ENCODE measurements at places on chromosomes 5 and 9.

- DNase-seq = peak; percentile 66
These were observed 18.7 kb upstream of the PTPDC1 start for GRCh38 chr9:94065535-94065961.

GRCh38 chr9:93254806-93255493 lies 71.0 kb downstream of the WNK2 start:
- no peak for DNase-seq

DNA sequence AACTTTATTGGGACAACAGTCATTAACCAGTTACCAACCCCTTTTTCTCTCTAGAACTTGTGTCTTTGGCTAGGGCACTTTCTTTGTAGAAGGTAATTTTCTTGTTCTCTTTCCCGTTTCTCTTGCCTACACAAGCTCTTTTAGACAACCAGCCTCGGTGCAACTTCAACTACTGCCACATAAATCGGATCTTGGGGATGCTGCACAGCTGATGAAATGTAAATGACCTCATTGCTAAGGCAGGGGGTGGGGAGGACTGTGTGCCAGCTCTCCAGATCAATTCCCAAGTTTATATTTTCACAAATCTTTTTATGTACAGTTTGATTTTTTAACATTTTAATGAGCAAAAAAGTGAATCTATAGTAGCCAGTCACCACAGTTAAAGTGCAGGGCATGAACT lies 157.6 kb downstream of the DENND1A start:
- DNase-seq = no peak

GRCh38 chr5:38478878-38479277 lies 77.6 kb downstream of the LIFR start:
- no peak for DNase-seq

- no peak for DNase-seq
These were observed 965 bp downstream of the CLTA start for GRCh38 chr9:36191686-36192085.

GRCh38 chr5:147332658-147333057 lies 97.8 kb downstream of the STK32A start:
- DNase-seq = no peak

GRCh38 chr9:136049491-136050265 lies 45.4 kb downstream of the NACC2 start:
- no peak for DNase-seq

DNA sequence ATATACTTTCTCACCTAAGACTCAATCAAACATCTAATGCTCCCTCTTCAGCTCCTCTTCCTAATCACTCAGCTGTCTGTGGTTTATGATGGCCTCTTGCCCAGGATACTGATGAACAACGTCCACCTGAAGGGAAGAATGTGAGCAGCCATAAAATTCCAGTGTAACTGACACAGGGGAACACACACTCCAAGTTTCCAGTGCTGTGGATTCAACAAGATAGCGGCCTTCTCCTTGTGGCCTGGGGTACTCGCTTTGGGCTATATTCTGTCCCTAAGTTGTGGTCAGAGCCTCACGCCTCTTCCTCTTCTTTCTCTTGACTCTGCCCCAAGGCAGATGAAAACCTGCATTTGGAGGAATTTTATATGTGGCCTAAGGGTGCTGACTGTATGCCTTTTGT lies 11.7 kb downstream of the B4GALT1 start:
- no peak for DNase-seq

GRCh38 chr9:72884508-72884907 lies 68.3 kb downstream of the ALDH1A1 start:
- no peak for DNase-seq

DNA sequence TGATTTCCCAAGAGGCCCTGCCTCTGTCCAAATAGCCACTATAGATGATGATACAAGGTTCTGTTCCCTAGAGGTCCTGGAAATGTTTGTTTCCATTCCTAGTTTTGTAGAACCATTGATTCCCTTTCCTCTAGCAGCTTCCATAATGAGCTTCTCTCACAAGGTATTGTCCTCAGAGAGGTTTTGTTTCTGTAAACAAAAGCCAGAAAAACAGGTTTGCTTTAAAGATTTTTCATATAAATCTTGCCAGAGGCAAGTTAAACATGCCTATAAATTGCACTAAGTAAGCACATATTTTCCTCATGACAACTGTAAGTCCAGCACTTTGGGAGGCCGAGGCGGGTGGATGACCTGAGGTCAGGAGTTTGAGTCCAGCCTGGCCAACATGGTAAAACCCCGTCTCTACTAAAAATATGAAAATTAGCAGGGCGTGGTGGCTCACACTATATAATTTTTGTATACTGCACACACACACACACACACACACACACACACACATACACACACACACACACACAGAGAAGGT lies 1787.7 kb downstream of the EFNA5 start:
- DNase-seq = no peak

GRCh38 chr5:16455668-16456067 lies 9.9 kb downstream of the ZNF622 start:
- DNase-seq = no peak

- no peak for DNase-seq
These were observed 10.8 kb upstream of the CCDC152 start for GRCh38 chr5:42745856-42746255.

- DNase-seq = no peak
These were observed 6.3 kb upstream of the SLC25A48 start for GRCh38 chr5:135827965-135828781.

DNA sequence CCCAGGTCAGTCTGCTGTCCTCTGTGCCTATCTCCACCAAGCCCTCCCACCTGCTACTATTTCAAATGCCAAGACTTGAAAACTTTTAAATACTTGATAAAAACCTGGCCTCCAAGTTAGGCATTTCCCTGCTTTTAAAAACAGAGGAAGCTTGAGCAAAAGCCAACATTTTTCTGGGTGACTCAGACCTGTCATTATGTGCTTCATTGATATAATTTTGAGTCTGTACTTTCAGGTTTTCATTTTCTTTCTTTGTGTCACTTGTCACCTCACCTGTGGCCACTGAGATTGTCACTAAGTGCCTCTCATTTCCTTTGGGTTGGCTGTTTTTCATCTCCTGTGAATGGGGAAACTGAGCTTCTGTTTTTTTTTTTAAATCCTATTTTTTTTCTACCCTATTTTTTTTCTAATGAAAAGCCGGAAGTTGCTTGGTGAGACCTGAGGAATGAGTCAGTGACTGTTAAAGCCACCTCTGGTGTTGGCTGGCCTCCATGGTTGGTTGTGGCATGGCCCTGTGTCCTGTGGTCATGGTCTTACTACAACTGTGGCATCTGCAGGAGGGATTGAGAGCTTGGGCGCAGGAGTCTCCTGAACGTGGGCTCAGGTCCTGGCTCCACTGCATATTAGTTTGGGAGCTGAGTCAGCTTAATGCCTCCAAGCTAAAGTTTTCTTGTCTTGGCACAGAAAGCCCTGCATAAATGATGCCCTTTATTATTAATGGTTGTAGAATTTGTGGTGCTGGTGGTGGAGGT lies 56.7 kb downstream of the ARHGAP26 start:
- DNase-seq = no peak

DNA sequence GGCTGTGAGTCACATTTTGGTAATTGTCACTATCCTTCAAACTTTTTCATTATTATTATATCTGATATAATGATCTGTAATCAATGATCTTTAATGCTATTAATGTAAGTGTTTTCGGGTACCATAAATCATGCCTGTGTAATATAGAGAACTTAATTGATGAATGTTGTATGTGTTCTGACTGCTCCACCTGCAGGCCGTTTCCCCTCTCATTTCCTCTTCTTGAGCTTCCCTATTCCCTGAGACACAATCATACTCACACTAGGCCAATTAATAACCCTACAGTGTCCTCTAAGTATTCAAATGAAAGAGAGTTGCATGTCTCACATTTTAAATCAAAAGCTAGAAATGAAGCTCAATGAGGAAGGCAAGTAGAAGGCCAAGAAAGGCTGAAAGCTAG lies 420.9 kb upstream of the SGCD start:
- DNase-seq = no peak

- DNase-seq = no peak
These were observed 44.7 kb downstream of the DIAPH1 start for GRCh38 chr5:141574122-141574510.

GRCh38 chr5:37606148-37606547 lies 227.0 kb downstream of the WDR70 start:
- DNase-seq = no peak

- no peak for DNase-seq
These were observed 2.9 kb downstream of the SLC45A2 start for GRCh38 chr5:33981408-33982162.

GRCh38 chr5:76521240-76521758 lies 101.9 kb downstream of the F2RL2 start:
- no peak for DNase-seq

DNA sequence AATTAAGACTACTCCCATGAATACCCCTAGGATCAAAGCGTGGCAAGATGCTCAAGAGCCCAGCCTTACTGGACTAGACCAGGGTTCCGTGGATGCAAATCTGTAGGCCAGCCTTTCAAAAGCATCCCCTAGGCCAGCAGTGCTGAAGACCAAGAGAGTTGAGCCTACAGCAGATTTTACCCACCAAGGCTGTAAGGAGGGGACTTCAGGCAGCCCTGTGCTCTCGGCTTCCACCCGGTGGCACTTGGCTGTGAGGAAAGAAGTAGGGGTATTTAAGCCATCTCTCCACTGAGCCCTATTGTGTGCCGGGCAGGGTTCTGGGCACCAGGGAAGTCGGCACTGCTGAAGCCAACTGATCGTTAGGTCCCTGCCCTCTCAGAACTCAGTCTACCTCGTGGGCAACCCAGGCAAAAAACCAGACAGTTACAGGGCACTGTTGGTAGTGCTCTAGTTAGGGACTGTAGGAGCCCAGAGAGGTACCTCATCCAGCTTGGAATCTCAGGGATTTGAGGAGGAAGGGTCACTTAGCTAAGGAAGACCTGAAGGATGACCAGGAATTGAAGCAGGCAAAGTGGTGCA lies 25.5 kb downstream of the TCF7 start:
- no peak for DNase-seq

GRCh38 chr5:167816354-167816753 lies 475.1 kb upstream of the WWC1 start:
- DNase-seq = no peak

DNA sequence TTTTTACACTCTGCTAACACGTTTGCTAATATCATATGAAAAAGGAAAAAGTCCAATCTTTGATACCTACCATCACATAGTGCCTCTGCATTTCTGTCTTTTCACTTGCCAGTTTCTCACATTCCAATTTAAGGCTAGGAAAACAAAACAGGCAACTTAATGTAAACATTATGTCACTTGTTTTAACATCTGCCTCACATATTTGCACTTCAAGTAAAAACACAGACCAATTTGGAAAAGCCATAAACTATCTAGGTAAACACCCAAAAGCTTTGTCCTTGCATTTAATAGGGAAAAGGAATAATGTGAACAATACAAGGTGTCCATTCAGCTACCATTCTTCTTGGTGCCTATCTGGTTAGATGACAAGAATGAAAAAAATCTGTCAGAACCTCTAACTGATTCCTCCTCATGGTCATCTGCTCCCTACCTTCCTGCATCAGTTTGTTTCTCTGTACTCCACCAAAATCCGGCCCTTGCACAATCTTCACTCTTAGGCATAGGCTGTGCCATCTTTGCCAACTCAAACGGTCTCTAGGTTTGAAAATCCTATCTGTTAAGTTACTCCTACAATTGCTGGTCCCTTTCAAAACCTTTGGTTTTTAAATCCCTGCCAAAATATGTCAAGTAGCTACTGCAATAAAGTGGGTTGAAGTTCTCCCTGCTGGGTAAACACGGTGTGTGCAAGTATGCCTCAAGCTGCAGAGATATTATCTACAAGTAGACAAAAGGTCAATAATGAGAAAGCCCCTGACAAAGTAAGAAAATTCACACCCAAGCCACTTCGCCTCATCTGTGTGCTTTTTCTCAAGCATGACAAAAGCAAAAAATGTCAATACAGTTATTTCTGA lies 3.4 kb downstream of the TLE1 start:
- no peak for DNase-seq

- no peak for DNase-seq
These were observed 31.8 kb upstream of the FABP6 start for GRCh38 chr5:160197341-160198144.

DNA sequence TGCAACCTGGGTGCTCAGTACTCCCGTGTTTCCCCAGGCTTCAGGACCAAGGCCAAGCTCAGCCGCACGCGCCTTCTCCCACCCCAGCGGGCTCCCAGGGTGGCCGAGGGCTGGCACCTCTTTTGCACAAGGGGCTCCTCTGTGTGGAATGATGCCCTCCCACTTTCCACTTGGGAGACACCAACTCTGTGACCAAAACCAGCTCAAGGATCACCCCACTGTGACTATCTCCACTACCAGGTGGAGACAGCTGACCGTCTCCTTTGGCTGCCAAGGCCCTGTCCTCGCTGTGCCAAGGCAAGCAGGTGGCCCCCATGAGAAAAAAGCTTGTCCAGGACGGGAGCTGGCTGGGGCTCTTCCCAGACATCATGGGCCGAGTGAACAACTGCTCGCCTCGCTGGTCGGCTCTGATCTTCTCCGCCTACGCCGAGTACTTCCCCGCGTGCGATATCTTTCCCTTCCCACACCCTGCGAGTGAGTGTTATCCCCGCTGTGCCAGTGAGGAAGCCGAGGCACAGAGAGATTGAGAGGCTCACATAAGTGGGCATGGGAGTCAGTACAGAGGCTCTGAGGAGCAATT lies 132.8 kb downstream of the ZNF354C start:
- DNase-seq = no peak

GRCh38 chr9:121771851-121772599 lies 120.6 kb downstream of the DAB2IP start:
- DNase-seq = no peak

DNA sequence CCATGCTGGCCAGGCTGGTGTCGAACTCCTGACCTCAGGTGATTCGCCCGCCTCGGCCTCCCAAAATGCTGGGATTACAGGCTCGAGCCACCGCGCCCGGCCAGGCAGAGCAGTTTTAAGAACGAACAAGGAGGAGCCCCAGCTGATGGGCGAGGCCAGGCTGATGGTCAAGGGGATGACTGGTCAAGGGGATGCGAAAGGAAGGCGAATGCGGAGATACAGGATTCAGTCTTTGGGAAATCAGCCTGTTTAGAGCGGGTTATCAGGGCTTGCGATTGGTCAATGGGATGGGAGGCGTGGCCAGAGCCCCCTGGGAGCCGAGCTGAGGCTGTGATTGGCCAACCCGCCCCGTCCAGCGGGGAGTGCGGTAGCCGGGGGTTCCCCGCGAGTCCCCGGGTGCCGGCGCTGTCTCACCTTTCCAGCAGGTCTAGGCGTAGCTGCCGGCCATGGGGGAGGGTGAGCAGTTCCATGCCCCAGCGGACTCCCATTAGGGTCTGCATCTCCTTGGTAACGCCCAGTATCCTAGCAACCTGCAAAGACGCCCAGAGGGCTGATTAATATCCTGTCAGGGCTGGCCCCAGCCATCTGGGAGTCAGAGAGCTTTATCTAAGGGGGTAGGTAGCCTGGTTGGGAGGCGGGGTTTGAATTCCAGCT lies 7.5 kb upstream of the TOR2A start:
- DNase-seq = no peak

DNA sequence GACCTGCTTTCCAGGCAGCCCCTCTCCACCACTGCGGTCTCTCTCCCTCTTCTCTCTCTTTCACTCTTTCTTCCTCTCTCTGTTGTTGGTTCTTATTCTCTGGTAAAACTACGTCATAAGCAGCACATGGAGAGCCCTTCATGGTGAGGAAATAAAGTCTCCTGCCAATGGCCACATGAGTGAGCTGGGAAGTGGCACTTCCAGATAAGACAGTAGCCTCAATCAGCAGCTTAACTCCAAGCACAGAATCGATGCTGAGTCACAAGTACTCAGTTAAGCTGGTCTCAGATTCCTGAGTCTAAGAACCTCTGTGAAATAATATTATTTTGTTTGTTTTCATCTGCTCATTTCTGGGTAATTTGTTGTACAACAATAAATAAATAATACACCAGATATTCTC lies 500.1 kb downstream of the GABRG2 start:
- no peak for DNase-seq

- DNase-seq = no peak
These were observed 216.2 kb downstream of the SLIT3 start for GRCh38 chr5:169084775-169085174.

GRCh38 chr9:86764671-86765343 lies 182.5 kb downstream of the GAS1 start:
- no peak for DNase-seq

Measured in hematopoietic multipotent progenitor cell treated with erythropoietin and hydrocortisone succinate and interleukin-3 and kit ligand, for 15 days (in vitro differentiated cells).